GM13977 (cell line): ENCODE measurements at places on chromosomes 2 and 18.

DNA sequence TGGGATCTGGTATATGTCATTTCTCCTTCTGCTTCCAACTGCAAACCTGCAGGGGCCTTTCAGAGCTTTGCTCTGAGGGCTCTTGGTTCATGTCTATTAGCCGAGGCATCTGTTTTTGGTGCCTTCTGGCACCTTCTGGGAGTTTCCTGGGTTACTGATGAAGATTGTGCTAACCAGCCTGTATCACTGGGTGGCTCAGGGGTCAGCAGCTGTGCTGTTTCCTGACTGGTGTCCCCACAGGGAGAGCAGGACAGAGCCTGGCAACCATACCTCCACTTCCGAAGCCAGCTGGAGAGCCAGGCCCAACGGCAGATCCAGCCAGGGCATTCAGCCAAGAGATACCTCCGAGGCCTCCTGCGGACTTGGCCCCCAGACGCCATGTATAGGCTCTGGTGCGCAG is 17.5 kb downstream of the KIAA2012 start:
- DNase-seq = no peak

DNA sequence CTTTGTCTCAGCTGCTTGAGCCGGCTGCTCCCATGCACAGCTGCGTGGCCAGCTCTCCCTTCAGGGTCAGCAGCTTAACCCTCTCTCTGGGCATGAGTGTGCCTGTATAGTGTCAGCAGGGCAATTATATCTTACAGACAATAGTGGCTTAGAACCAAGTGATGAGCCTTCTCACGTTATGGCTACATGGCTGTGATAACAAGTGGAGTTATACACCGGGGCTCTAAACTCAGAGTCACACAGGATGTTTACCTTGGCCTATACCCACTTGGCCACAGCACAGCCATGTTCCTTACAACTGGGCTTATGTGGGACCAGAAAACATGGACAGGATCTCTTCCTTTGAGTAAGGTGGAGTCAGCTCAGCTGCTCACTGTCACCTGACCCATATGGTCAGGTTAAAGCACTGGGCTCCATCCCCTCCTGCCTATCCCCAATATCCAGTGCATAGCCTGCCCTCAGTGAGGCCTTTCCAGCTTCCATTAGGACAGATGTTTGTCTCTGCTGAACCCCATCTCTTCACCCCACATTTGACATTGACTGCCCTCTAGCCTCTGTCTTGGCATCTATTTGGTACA is 294.2 kb upstream of the NCKAP5 start:
- no peak for DNase-seq

GRCh38 chr2:96843538-96844268 is at the start of gene ANKRD23:
Gene ANKRD23 (minus strand): TSS chr2:96844021. CDS start chr2:96843992, 29 bp downstream.
- no peak for DNase-seq

- DNase-seq = no peak
Observed at GRCh38 chr2:206064077-206064476, 21.9 kb downstream of the INO80D start.

DNA sequence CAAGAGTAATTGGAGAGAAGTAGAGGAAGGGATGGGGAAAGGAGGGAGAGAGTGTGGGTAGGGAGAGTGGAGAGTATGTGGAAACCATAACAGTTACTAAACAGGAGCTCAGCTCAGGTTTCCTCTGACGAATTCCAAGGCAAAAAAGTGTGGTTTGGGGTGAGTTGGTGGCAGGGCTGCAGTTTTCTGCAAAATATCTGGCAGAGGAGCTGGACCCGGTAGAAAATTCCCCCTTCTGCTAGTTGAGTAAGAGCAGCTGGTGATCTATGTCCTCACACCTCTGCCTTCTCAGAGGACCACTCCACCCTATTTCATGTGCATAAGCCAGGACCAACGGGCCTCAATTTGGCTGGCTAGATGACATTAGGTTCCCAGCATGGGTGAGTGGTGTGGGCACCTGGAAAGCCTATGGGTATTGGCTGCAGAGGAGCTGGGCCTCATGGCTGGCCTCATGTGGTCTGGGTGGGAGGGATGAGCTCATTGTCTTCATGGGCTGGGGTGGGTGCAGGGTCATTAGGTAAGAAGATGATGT is 13.2 kb downstream of the NRP2 start:
- no peak for DNase-seq

DNA sequence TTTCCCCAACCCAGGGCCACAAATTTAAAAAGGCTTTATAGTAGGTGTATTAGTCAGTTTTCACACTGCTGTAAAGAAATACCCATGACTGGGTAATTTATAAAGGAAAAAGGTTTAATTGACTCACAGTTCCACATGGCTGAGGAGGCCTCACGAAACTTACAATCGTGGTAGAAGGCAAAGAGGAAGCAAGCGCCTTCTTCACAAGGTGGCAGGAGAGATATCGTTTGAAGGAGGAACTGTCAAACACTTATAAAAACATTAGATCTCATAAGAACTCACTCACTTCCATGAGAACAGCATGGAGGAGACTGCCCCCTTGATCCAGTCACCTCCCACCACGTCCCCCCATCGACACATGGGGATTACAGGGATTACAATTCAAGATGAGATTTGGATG is 70.4 kb downstream of the FECH start:
- no peak for DNase-seq

GRCh38 chr2:202270487-202270886 is 4.9 kb downstream of the NOP58 start:
- DNase-seq = no peak

DNA sequence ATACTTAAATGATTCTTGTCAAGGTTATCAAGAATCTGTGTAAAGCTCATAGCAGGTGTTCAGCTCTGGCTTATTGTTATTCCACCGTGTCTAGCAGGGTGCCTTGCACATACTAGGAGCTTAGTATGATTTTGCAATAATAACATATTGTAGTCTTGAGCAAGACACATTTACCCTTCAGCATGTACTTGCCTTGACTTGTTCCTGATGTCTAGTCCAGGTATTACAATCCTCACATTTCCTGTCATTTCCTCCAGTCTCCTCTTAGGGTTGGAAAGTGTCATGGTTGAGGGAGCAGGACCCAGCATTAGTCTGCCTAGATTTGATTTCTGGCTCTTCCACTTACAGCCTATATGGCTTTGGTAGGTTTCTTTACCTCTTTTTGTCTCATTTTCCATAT is 246.1 kb downstream of the RAD51AP2 start:
- no peak for DNase-seq

GRCh38 chr2:236366397-236366796 is 102.2 kb upstream of the ASB18 start:
- DNase-seq = peak; percentile 45

- DNase-seq = no peak
Observed at GRCh38 chr2:218878926-218879761, 1.5 kb upstream of the WNT10A start.

DNA sequence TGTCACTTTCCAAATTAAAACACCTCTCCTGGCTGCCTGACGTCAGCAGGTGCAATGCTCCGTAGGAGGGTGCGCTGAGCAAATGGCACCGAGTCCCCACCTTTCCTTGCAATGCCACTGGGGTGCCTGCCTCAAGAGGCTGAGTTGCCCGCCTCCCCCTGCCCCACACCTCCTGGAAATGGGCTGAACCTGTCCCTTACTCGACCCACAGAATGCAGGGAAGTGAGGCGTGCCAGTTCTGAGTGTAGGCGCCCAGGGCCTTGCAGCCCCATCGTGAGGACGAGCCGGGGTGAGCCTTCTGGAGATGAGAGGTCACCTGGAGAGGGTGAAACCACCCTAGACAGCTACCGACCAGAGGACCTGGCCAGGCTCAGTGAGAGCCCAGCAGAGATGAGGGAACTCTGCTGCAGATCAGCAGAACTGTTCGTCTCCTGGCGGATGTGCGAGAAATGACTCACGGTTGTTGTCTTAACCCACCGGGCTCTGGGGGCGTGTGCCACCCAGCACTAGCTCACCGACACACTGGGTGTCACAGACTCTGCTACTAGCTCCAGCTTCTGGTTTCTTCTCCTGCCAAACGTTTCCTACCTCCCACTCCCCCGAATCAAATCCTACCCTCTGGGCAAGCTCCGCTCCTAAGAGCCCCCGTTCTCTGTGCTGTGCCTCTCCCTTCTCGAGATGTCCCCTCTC is 168.7 kb upstream of the HDAC4 start:
- DNase-seq = no peak
